Spinal cord (tissue), 10 donors: ENCODE measurements at places on chromosomes 16 and 17.

DNA sequence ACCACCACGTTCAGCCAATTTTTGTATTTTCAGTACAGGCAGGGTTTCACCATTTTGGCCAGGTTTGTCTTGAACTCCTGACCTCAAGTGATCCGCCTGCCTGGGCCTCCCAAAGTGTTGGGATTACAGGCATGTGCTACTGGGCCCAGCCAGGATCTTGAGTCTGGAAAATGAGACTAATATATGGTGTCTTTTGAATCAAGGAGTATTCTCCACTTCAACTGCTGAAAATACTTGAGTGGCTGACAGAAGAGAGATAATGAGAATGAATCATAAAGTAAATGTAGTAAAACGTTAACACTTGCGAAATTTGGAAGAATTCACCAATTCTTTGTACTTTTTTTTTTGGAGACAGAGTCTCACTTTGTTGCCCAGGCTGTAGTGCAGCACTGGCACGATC lies 16.6 kb downstream of the SMYD4 start:
- H3K4me3 ChIP-seq, result no peak overlapping the region
- no peak overlapping the region for H3K27ac ChIP-seq
- peaks cover 34% of the 10 kb centered on the region for H3K36me3 ChIP-seq
- H3K27me3 ChIP-seq, result no peaks in the 10 kb centered on the region
- no peak for DNase-seq
- no peaks in the 10 kb centered on the region for H3K4me1 ChIP-seq

- H3K27ac ChIP-seq, result peak overlapping the region; percentile 29
- H3K4me1 ChIP-seq, result peaks cover 10% of the 10 kb centered on the region
- no peaks in the 10 kb centered on the region for H3K36me3 ChIP-seq
- no peak overlapping the region for H3K4me3 ChIP-seq
- no peak for DNase-seq
- H3K27me3 ChIP-seq, result peaks cover 2% of the 10 kb centered on the region
Observed at GRCh38 chr17:43641416-43641815, 20.3 kb downstream of the MEOX1 start.

GRCh38 chr17:79993390-79994227 lies 42.1 kb downstream of the TBC1D16 start:
- DNase-seq, result no peak
- H3K27ac ChIP-seq, result no peak overlapping the region
- peaks cover 43% of the 10 kb centered on the region for H3K4me1 ChIP-seq
- H3K4me3 ChIP-seq, result no peak overlapping the region
- H3K27me3 ChIP-seq, result no peaks in the 10 kb centered on the region

DNA sequence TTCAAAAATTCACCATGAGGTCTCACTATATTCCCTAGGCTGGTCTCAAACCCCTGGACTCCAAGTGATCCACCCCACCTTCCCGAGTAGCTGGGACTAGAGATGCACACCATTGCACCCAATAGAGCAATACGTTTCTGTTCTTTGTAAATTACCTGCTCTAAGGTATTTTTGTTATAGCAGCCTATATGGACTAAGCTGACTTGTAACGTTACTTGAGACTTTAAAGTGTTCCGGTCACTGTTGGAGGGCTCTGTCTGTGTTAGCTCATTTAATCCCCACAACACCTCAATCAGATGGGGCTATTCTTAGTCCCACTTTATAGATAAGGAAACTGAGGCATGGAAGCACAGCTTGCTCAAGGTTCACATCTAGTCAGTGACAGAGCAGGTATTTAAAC lies 25.4 kb downstream of the IL4R start:
- H3K27ac ChIP-seq, result no peak overlapping the region
- no peaks in the 10 kb centered on the region for H3K4me1 ChIP-seq
- H3K27me3 ChIP-seq, result no peaks in the 10 kb centered on the region
- H3K4me3 ChIP-seq, result no peak overlapping the region
- no peaks in the 10 kb centered on the region for H3K36me3 ChIP-seq

DNA sequence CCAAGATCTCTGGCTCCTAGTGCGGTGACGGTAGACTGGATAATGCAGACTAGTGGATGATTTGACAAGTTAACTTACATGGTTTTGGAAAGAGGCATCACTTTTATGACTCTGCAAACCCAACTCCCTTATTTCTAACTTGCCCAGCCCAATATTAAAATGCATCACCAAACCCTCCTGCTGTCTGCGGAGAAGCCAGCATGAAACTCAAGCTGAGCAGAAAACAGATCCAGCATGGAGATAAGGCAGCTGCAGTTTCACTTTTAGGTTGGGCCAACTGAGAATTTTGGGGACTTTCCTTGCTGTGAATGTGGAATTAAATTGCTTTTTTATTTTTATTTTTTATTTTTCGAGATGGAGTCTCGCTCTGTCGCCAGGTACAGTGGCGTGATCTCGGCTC lies 27.8 kb downstream of the CDH1 start:
- no peaks in the 10 kb centered on the region for H3K27me3 ChIP-seq
- no peak for DNase-seq
- peaks cover 34% of the 10 kb centered on the region for H3K4me1 ChIP-seq
- no peak overlapping the region for H3K27ac ChIP-seq

DNA sequence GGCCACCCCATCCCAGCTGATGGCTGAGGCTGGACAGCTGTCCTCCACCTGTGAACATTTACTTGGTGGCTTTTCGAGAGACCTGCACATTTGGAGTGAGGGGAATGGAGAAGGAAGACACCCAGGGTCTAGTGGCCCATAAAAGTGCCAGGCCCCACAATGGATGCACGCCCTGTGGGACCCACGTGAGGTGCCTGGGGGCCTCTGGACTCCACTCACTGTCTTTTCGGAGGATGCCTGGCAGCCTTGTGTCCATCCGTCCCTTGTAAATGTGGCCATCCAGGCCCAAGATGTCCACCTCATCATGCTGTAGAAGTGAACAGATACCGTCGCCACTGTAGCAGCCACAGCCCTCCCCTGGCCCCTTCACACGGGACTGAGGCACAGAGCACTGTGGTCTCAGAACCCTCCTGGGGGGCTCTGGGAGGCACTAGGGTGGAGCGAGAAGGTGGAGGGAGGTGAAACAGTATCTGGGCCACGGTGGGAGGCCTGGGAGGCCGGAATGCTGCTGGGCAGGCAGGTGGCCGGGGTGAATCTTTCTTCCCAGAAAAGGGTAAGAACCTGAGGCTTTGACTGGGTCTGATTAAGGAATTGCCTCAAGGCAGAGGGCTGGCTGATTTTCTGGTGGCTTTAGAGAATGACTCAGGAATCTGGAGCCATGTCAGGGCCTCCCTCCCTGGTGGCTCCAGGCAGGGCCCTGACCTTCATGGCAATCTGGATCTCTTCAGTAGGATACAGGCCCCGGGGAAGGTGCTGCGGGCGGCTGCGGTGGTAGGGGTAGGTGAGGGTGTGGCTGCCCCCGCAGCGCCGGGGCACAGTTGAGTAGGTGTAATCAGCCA lies 11.5 kb downstream of the UBALD2 start:
- H3K36me3 ChIP-seq, result peaks cover 91% of the 10 kb centered on the region
- DNase-seq, result no peak
- H3K27me3 ChIP-seq, result no peaks in the 10 kb centered on the region

DNA sequence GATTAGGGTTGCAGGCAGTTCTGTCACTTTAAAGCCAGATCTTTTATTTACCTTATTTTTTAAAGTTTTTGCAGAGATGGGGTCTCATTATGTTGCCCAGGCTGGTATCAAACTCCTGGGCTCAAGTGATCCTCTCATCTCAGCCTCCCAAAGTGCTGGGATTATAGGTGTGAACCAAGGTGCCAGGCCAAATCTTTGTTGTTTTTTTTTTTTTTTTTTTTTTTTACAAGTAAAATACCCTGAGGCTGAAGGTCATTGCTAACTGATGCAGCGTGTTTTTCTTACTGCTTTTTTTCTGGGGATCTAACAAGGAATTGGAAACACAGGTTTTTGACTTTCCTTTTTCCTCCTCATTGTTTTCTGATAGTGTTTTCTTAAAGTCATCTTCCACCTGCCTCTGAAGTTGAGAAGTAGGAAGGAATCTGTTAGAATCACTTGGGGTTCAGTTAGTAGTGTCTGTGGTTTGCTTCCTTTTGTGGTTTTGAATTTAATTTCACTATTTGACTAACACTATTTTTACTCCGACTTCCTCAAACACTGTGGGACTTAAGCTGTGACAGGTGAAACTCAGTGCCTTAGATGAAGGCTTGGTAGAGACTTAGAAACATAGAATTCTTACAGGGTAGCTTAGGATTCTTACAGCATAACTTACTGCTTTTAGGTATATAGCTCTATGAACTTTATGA lies 22.2 kb downstream of the CLTC start:
- DNase-seq, result no peak
- H3K4me1 ChIP-seq, result no peaks in the 10 kb centered on the region
- no peak overlapping the region for H3K27ac ChIP-seq
- no peak overlapping the region for H3K4me3 ChIP-seq
